8988T (cell line): ENCODE measurements at places on chromosomes 6 and 20.

DNA sequence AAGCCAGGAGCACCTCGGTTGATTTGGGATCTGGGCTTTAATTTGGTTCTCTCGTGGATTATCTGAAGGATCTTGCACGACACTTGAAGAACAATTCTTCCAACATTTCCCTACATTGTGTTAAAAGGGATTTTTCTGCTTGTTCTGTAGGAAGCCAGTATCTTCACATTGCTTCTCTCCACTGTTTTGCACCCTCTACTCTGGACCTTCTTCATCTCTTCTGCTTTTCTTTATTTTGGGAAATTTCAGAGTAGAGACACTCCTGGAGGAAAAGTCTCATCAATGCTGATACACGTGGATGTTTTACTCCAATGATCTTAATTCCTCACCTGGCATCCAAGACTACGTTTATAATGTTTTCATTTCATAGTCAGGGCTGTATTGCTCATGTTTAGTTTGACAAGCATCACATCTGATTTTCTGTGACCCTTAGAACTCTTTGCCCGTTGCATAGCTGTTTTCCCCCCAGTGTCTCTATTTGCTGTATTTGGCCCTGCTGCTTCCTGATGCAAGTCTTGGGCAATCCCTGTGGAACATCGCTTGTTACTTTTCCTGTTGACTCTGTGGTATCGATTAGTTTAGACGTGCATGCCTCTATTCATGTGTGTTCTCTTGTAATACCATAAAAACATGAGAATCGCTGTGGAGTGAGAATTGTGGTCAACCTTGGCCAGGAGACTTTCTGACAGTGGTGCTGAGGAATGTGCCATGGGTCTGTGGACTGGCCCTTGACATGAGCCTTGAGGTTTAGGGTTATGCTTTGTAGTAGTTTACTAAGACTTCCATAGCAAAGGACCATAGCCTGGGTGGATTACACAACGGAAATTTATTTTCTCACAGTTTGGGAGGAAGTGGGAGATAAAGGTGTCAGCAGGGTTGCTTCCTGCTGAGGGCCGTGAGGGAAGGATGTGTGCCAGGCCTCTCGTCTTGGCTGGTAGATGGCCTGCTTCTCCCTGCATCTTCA is 12.5 kb downstream of the PLCB1 start:
- no peak for DNase-seq

- DNase-seq: no peak
These were observed 20.3 kb downstream of the TBPL1 start for GRCh38 chr6:133973109-133973971.

GRCh38 chr20:17966432-17967310 is 1.9 kb downstream of the SNX5 start:
- DNase-seq: no peak

DNA sequence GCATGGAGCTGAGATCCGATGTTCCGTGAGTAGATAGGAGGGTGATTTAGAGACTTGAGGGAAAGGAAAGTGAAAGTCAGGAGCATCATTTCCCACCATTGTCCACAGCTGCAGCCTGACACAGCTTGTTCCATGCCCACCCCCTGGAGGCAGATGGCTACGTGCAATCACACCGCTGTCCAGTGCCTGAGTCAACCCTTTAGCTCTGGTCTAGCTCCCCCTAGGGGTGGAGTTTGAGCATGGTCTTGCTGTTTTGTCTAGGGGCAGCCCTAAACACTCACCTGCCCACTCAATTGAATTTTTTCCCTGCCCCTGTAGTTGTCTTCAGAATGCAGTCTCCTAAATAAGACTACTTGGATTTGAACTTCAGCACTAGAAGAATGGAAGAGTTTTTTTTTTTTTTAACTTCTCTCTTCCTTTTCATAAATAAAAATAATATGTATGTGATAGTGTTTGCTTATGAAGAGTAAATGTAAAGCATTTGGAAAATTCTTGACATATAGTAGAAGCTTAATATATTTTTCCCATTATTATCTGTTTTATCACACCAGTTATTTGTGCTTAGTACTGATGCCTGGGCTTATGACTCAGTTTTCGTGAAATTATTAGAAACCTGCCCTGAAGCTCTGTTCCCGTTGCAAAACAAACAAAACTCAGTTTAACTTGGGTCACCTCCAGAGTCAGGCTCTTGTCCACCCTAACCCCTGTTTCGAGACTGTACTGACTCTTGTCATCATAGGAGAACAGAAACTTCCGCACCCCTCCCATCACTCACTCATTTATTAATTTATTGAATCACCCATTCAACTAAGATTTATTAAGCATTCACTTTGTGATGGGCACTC is 814.8 kb downstream of the MAFB start:
- DNase-seq: no peak

DNA sequence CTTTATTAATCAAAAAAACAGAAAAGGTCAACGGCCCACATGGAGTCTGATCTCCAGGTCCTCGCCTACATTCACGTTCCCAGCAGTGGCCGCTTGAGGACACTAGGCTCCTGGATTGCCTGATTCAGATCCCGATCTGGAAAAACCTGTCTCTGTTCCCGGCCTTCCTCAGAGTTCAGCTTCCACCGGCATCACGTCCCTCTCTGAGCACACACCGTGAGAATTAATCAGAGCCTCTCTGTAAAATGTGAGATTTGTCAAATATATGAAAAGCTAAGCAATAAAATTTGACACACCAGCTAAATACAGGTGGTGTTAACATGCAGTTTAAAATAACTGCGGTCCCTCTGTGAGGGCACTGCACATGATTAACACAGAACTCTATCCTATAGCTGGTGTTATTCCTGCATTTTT is 122.8 kb upstream of the COL21A1 start:
- DNase-seq: peak; percentile 31

DNA sequence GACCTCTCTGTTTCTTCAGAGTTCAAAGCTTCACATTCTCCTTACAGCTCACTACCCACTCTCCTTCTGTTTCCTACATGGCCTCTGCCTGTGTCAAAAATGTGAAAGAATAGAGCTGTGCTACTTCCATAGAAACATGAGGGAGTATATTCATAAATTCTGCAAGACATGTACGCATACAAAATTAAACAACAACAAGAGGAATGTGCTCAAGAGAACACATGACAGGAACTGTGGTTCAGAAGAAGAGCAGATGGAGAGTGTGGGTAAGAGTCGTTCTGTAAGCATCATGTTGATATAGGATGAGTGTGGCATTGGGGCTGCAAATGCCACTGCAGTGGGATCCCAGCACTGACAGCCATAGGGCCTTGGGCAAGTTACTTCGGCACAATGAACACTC is 266.6 kb upstream of the SASH1 start:
- no peak for DNase-seq

GRCh38 chr20:37869334-37869861 is 33.5 kb upstream of the VSTM2L start:
- no peak for DNase-seq

- DNase-seq: no peak
These were observed 304.9 kb upstream of the JAG1 start for GRCh38 chr20:10978713-10979112.

GRCh38 chr6:44298864-44299263 is 14.3 kb downstream of the AARS2 start:
- DNase-seq: no peak

GRCh38 chr6:4774715-4775493 is 1.3 kb upstream of the CDYL start:
- DNase-seq: peak; percentile 27

DNA sequence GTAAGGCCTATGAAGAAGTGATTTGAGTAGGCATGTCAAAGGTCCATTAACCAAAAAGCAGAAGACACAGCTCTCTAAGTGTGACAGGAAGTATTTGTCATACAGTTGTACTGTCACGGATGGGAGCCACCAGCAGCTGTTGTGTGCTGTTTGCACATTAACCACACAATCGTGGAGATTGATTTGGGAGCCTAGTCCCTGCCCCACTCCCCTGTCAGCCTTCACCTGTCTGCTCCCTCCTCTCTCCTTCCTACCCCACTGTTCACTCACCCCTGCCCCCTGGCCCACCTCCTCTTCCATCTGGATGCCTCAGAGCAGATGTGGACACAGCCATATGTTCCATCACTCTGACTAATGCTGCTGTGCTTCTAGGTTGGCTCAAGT is 124.7 kb upstream of the SPACA1 start:
- no peak for DNase-seq

DNA sequence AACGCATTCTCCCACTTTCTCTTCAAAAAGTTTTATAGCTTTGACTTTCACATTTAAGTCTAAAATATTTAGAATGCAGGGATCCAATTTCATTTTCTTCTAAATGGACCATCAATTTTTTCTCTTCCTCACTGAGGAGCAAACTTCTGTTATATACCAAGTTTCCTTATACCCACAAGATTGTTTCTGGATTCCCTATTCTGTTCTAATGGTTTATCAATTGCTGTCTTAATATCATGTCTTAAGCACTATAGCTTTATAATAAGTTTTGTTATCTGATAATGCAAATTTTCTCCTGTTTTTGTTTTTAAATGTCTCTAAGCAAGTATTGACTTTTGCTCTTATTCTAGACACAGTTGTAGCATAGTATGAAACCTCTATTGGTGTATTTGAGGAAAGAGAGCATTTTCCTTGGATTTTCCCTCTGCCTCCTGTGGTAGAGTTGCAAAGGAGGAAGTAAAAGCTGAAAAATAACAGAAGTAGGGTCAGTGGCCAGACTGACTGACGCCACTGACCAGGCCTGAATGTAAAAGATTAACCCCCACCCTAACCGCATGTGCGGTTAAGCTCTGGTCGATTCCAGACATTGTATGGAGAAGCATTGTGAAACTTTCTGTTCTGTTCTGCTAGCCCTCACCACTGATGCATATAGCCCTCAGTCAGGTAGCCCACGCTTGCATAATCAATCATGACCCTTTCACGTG is 40.3 kb downstream of the GPX5 start:
- DNase-seq: no peak

- DNase-seq: no peak
These were observed 128.9 kb upstream of the SHLD1 start for GRCh38 chr20:5621305-5621704.

DNA sequence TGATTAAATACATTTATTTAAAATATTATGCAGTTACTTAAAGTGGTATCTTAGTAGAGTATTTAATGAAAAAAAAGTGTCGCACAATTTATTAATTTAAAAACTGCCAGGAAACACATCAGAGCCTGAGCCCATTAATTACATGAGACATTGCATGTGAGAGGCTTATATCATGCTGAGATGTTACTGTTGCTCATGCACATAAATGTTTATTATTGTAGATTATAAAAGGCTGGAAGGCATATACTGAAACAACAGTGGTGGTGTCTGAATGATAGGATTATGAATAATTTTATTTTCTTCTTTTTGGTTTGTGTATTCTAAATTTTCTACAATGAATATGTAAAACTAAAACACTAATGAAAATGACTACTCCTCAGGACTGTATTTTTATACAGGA is 45.7 kb upstream of the TXNDC5 start:
- no peak for DNase-seq

DNA sequence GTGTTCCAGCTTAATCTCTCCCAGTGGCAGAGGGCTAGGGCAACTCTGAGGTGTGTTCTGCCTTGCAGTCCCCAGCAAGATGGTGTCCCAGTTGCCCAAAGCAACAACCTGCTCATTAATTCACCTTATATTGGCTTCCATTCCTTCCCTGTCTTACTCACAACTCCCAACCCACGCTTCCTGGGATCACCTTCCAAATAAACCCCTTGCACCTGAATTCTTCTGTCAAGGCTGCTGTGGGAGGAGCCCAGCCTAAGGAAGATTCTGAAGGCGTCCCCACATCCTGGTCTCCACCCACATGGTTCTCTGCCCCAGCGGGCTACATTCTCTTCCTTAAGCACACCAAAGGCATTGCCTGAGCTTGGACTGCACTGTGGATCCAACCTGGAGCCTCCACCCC is 116.6 kb upstream of the MAFB start:
- no peak for DNase-seq

- no peak for DNase-seq
These were observed 53.9 kb upstream of the PCSK2 start for GRCh38 chr20:17172836-17173516.

GRCh38 chr6:99905209-99906106 is 88.6 kb downstream of the MCHR2 start:
- no peak for DNase-seq

DNA sequence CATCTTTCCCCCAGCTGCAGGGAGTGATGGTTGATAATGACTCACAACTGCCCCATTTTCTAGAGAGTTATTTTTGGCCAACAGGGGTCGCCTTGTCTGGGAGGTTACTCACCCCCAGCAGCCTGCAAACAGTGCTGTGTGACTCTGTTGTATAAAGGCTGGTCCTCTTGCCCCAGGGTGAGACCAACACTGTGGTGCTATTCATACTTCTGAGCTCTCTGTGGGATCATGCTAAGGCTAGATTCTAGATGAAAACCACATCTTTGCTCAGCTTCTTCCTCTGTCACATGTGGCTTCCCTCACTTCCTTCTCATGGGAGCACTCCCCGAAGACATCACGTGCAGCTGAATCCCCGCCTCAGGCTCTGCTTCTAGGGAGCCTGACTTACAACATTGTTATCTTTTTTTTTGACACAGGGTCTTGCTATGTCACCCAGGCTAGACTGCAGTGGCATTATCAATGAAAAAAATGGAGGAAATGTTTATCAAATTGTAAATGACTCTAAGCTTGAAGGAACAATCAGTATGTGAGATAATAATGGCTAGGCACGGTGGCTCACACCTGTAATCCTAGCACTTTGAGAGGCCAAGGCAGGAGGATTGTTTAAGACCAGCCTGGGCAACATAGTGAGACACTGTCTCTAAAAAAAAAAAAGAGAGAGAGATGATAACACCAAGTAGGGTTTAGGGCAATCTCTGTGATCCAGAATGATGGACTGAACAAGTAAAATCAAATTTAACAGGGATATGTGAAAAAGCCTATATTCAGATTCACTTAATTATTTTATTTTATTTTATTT is 55.7 kb upstream of the SLC23A2 start:
- DNase-seq: no peak

- DNase-seq: no peak
These were observed 723 bp downstream of the MANEA start for GRCh38 chr6:95578106-95578410.
